ENCODE measurements at places on chromosomes 11 and 22.

DNA sequence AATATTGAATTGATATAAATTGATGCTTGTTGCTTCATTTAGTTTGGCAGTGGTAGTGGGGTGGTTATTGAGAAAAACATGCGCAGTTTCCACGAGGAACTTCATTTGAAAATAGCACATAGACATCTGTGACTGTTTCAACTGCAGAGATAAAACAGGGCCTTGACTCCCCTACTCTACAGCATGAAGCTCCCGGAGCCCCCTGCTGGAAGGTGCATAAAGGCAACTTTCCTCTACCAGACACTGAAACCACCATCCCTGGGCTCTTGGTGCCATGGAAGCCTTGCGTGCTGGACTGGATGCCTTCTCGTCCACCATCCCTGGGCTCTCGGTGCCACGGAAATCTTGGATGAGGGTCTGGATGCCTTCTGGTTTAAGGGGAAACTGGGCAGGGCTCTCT is 195.9 kb downstream of the CSNK2A3 start:
- DNase-seq: no peak

DNA sequence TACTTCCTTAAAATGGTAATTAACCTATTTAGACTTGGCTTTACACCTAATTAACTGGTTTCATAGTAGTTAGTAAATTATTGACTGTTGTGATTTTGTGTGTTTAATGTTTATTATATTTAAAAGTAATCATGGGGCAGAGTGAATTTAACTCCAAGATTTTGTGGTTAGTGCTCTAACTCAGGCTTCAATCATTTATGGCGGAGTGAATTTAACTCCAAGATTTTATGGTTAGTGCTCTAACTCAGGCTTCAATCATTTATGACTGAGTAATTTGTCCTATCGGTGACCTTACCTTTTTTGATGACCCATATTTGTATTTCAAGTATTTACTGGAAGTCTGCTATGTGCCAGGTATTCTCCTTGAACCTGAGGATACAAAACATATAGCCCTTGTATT is 7.2 kb downstream of the PRRG4 start:
- no peak for DNase-seq

- no peak for DNase-seq
Measured at GRCh38 chr11:110509472-110509871, 79.7 kb downstream of the FDX1 start.

DNA sequence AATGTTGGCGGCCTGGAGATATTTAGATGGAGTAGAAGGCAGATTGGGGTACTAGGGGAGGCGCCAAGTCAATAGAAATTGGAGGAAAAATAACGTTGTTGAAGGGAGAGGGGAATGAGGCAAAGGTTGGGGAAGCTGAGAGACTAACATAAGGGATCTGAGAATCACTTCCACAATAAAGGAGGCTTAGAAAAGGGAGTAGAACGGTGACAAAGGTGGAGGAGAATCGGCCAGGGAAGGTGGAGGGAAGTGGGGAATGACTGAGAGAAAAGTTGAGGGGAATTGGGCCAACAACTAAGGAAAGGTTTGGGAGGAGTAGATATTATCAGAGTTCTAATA is 510 bp downstream of the PPME1 start:
- no peak for DNase-seq

DNA sequence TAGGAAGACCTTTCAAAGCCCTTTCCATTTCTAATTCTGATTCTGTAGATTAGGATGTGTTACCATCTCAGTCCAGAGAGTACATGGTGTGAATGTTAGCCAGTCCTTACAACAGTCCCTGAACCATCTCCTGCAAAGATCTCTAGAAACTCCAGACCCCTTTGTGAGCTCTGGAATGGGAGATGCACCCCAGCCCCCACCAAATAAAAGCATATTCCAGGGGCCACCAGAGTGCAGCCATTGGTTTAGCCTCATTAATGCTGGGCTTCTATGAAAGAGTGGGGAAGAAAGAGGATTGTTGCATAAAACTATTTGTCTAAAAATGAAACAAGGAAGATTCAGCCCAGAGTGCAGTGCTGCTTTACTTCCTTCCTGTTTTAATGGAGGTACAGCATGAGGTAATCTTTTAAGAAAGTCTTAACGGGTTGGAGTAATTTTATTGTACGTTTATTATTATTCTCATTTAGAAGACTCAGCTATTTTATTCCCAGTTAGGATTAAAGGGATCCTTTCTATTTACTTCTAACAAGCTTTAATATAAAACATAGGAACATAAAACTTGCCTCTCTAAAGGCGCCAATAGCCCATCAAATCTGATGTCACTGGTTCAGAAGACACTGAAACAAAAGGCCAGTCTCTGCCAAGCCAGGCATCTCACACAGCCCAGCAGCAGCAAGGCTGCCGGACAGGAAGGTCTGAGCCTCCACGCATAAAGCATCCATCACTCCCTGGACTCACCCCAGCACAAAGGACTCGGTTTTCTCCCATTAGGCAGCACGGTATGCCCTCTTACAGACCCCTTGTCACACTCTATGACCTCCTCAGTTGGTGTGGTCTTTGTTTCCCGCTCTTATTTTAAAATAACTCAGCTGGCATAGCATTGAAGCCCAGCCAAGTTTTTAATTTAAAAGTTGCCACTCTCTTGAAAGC is 203.9 kb upstream of the BLID start:
- no peak for DNase-seq

- no peak for DNase-seq
Measured at GRCh38 chr11:44940835-44941234, 9.8 kb downstream of the TP53I11 start.

GRCh38 chr11:120335556-120335907 is 681 bp upstream of the ARHGEF12 start:
- DNase-seq: no peak

DNA sequence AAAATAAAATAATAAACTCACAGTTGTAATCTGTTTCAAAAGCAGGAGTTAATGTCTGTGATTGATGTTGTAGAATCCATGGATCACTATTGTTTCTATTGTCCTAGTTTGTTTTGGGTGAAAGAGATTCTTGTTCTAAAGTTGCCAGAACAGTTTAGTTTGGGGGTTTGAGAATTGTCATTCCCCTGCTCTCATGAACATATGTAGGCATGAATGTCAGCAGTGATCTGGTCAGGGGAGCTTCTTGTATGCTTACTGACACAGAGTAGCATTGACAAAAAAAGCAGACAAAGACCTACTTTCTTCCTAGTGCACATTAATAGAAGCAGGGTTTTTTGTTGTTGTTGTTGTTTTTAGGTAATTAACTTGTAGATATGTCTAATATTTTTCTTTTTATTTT is 38.6 kb downstream of the ARHGAP1 start:
- DNase-seq: no peak

GRCh38 chr11:119157063-119157462 is 8.2 kb downstream of the ABCG4 start:
- no peak for DNase-seq

DNA sequence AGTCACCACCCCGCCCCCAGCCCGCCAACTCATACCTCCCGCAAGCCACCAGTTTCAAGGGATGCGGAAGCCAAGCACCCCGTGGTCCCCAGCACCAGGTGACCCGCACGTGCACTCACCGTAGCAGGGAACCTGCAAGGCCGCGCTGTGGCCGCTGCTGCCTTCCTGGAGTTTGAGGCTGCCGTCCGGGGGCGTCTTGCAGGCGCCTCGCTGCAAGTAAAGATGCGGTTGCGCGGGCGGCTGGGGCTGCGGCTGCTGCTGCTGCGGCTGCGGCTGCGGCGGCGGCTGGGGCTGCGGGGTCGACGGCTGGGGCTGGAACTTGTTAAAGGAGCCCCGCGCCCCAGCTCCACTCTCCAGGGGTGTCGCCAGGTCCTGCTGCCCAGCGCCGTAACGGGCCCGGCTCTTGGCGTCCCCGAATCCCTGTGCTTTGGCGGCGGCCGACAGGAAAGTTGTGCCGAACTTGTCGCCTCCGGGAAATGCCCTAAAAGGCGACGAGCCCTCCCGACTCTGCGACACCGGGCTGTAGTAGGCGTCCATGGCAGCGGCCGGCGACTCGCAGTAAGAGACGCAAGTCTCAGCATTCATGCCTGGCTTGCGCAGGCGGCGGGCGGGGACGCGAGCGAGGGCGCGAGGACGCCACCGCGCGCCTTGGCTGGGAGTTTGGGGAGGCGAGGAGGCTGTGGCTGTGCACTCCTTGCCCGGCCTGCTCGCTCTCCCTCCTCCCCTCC is at the start of gene ALX4:
Gene ALX4, minus strand, starts transcription at position 662 of the 728 bp plus-strand sequence. Its CDS starts 77 bp downstream, at position 585.
- no peak for DNase-seq

GRCh38 chr11:57476047-57476756 is 15.9 kb downstream of the RTN4RL2 start:
- peak; percentile 70 for DNase-seq

- DNase-seq: no peak
Measured at GRCh38 chr22:43852573-43853327, 9.6 kb downstream of the SULT4A1 start.

- no peak for DNase-seq
Measured at GRCh38 chr11:83070731-83071566, 748 bp downstream of the RAB30 start.

DNA sequence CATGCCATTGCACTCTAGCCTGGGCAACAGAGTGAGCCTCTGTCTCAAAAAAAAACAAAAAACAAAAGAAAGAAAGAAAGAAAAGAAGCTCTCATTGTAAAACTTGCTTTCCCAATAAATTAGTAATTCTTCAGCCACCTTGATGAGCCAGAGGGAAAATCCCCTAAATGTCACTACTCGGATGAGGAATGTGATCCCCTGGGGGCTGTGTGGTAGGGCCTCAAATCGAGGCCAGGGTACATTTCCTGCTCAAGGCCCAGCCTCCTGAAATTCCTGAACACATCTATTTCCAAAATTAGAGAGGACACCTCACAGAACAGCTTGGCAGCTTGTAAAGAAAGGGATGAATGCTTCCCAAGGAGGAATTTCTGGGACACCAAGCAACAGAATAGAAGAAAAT is 147.1 kb upstream of the SESN3 start:
- no peak for DNase-seq

- DNase-seq: no peak
Measured at GRCh38 chr11:57641011-57641807, 8.5 kb downstream of the YPEL4 start.

DNA sequence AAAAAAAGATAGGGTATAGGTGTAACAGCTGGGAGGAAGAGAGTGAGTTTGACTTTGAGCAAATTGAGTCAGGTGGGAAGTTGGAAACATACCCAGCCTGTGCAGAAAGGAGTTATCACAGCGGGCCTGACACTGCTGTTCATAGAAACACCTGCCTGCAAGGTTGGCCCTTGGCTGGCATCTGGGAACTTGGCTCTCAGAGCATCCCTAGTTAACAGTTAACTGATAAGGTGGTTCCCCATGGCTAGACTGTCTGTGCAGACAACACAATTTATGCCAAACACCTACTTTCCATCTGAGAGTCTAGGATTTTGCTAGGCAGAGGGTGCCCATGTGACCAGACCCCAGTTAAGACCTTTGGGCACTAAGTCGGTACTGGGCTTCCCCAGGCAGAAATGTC is 31.4 kb downstream of the ADAMTS8 start:
- DNase-seq: no peak

GRCh38 chr11:96342014-96342960 is 708 bp downstream of the MAML2 start:
- DNase-seq: no peak

GRCh38 chr11:17771841-17772401 is 37.3 kb downstream of the KCNC1 start:
- no peak for DNase-seq

- DNase-seq: no peak
Measured at GRCh38 chr11:62024936-62025486, 57.6 kb upstream of the FTH1 start.

GRCh38 chr22:32858957-32859356 is 57.5 kb downstream of the TIMP3 start:
- DNase-seq: no peak

DNA sequence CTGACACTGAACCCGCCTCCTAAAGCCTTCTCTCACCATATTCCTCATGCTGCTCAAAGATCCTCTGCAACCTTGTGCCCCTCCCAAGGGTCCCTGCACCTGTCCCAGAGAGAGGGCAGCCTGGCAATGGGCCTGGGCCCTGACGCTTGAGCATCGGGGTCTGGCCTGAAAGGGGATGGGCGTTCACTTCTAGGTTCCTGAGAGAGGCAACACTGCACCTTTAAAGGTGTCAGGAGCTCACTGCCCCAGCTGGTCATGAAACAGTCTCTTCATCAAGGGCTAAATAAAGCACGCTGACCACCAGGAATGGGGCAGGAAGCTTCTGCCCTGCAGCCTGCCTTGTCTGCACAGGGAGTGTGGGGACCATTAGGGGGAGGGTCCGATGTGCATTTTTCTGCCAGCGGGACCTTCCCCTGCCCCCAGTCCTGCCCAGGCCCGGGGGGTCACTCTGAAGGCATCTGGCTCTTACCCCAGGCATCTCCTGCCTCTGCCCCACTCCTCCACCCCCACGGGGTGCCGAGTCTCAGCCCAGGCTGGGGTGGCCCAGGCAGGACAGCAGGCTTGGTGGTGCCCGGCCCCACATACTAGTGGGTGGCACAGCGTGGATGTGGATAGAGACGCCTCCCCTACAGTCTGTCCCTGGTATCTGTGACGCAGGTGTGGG is 3.5 kb downstream of the C11orf21 start:
- no peak for DNase-seq

GRCh38 chr11:22779850-22780249 is 49.8 kb downstream of the SVIP start:
- DNase-seq: no peak

DNA sequence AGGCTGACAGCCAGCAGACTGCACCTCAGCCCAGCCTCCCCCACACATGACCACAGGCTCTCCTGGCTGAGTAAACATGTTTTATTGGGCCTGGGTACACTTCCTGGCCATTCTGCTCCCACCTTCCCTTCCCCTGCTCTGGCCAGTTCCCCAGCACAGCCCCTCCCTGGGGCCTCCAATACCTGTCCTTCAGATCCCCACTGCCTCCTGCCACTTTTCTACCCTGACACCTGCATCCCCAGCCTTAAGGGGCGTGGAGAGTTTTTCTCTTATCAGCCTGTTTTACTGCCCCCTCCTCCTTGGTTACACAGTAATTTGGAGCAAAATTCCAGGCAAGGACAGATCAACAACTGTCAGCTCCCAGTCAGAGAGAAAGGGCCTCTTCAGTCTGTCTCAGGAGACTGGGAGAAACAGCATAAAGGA is at the start of gene ISX:
Gene ISX, plus strand, starts transcription at position 363 of the 423 bp plus-strand sequence. CDS start 930 bp downstream, outside the sequence.
- DNase-seq: no peak

DNA sequence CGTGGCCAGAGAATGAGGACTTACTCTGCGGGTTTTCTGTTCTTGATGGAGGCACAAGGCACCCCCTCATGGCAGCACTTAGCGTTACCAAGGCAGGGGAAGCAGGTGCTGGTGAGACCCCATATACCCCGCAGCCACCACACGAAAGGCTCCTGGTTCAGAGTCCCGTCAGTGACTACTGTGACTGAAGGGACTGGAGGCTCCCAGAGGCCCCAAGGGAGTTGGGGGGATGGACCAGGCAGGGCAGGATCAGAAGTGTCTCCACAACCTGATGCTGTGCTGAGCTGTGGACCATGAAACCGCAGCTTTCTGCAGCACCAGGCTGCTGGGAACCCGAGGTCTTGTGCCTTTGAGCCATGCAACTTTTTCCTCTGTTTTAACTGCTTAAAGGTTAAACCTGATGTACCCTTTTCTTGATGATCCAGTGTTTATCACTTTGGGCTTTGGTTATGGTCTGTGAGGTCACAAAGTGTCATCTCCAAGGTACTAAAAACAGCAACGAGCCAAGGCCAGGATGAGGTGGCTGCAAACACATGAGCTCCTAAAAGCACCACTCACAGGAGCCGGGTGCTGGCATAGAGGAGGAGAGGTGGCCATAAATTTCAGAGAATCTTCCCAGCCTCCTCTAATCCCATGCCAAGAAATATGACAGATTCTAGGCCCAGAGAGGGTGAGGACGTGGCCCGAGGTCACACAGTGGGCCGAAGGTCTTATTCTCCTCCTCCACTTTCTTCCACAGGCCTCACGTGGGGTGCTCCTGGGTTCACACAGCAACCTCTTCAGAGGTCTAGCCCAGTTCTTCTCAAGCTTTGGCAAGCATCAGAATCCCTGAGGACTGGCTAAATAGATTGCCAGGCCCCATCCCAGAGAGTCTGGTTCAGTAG is 4.2 kb upstream of the LRRC32 start:
- peak; percentile 76 for DNase-seq
